ENCODE measurements at places on chromosomes 6 and 20.

- DNase-seq: no peak
Observed at GRCh38 chr6:111411978-111412566, 70.9 kb downstream of the REV3L start.

- DNase-seq: no peak
Observed at GRCh38 chr6:41200901-41201763, at the start of gene TREML2. TSS of gene TREML2 (minus strand) at chr6:41201149. CDS start at chr6:41201008, 141 bp downstream.

GRCh38 chr6:159953091-159953601, 15.7 kb upstream of the IGF2R start:
- no peak for DNase-seq

DNA sequence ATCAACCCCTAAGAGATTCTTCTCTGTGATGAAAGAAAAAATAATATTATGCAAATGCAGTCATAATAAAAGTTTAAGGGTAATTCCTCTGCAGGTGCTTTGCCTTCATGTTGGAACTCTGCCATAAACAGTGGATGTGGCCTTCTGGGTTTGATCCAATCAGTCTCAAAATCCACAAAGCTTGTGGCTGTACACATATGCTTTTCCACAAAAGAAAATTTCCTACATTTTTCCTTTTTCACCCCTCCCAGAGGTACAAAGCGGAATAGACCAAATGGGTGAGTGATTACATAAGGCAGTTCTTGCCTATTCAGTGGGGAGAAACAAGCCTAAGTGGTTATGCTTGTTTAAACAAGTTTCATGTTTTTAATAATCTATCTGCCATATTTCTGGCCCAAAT, 16.7 kb downstream of the CALHM5 start:
- DNase-seq: no peak

GRCh38 chr6:40263970-40264369, 323.2 kb downstream of the LRFN2 start:
- no peak for DNase-seq

GRCh38 chr6:40280231-40280630, 306.9 kb downstream of the LRFN2 start:
- no peak for DNase-seq

- no peak for DNase-seq
Observed at GRCh38 chr6:159815410-159815809, 15.3 kb downstream of the PNLDC1 start.

DNA sequence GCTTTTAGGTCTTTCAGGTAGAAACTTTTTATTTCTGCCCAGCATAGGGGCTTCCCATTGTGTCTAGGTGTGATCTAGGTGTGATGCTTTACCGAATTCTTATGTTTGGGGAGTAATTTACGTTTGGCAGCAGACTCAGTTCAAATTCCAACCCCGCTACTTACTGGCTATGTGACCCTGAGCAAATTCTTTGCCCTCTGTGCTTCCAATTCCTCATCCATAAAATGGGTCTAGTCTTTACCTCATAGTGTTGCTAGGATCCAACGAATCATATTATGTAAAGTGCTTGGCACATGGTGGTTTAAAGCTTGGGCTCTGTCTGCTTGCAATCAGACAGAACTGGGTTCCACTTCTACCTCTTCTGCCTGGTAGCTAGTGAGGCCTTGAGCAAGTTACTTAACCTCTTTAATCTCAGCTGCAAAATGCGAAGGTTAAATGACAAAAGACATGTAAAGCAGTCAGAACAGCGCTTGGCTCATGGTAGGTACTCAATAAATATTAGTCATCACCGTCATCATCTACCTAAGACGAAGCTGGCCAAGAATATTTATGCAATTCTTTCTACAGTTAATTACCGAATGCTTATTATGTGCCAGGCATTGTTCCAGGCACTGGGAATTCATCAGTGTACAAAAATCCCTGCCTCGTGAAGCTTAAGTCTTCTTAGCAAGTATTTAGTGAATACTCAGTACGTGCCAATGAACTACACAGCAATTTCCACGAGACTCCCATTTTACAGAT, 1.0 kb downstream of the NSFL1C start:
- DNase-seq: no peak

DNA sequence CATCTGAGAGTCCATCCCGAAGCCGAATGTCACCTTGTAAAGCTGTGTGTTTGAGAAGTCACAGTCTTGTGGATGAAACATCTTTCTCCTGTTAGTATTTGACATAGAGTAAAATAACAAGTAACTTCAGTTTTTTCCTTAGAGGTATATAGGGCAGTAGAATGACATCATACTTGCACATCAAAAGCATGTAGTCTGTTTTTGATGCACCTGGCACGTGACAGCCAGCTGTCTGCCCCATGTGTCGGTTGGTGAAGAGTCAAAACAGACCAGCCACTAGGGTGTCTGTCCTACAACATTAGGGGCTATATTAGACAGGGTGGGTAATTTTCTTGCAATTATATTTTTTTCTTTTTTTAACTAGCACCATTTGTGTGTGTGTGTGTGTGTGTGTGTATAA, 70.2 kb downstream of the SNX9 start:
- no peak for DNase-seq

DNA sequence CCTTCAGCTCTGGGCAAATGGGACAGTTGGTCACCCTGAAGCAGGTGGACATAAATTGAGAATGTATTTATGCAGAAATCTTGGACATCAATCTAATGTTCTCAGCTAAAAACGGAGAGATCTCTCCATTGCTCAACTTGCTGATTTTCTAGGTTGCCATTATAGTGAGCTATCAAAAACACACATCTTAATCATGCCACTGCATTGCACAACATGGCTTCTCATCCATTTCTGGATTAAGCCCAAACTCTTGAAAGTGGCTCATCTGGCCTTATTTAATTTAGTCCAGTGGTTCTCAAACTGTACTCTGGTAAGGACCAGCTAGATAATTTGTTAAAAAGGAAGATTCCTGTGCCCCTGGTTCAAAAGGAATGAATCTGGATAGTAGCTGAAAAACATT, 324.9 kb upstream of the CITED2 start:
- no peak for DNase-seq

GRCh38 chr6:79719248-79719960, 88.3 kb downstream of the SH3BGRL2 start:
- DNase-seq: no peak

- no peak for DNase-seq
Observed at GRCh38 chr20:23920408-23921325, 41.1 kb upstream of the CST5 start.

DNA sequence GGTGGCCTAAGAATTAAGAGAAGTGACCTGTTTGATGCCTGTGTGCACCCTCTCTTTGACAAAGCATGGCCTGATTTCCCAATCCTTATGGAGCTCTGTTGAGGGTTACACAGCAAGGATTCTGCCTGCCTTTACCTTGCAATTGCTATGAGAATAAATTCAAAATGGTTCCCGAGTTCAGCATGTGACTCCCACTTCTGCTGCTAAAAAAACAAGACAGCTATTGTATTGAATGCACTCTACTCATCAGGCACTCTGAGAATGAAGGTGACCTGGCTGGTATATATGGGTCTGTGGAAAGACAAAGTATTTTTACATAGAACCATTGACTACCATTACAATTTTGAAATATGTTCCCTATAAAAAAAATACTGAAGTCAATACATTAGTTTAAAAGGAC, 190.3 kb downstream of the ATXN1 start:
- DNase-seq: no peak

DNA sequence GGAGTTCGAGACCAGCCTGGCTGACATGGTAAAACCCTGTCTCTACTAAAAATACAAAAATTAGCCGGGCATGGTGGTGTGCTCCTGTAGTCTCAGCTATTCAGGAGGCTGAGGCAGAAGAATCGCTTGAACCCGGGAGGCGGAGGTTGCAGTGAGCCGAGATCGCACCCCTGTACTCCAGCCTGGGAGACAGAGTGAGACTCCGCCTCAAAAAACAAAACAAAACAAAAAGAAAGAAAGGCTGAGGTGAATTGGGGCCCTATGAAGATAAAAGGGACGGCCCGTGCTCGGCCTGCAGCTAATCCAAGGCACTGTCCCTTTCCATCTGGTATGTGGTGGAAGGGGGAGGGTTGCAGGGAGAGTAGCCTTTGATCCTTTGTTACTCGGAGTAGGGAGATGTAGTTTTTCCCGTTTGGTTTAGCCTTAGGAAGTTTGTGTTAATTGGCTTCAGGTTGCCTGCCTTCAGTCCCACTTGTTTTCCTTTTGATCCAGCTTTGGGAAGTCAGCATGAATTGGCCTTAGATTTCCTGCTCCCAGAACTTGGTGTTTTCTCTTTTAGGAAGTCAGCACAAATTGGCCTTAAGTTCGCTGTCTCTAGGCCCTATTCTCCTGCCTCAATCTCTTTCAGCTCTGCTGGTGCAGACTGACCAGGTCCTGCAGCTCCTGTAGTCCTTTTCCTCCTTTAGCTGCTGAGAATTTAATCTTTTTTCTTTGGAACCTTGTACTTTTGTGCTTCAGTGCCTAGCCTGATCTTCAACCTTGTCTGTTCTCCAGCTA, 36.1 kb upstream of the PAQR8 start:
- DNase-seq: no peak

GRCh38 chr20:10242166-10242565, 23.5 kb downstream of the SNAP25 start:
- no peak for DNase-seq

- no peak for DNase-seq
Observed at GRCh38 chr6:16420337-16420714, 181.9 kb downstream of the GMPR start.

DNA sequence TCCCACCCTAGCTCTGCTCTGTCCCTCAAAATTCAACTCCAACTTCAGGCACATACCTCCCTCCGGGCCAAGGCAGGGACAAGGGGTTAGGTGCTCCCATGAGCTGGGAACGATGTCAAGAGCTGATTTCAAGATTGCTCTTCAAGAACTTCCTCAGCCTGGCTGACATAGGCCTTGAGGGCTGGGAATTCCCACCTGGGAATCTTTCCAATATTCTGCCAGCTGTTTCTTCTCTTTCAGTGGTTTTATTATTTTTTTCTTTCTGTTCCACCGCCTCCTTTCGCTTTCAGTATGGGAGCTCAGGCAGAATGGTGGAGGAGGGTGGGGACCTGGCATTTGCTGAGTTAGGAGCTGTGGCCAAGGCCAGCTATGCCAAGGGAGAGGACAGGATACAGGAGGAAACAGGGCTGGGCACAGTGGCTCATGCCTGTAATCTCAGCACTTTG, 33.7 kb downstream of the SRSF3 start:
- no peak for DNase-seq

GRCh38 chr6:153129873-153130514, 1.1 kb downstream of the RGS17 start:
- no peak for DNase-seq

GRCh38 chr6:146281651-146282362, 252.9 kb downstream of the GRM1 start:
- no peak for DNase-seq

- DNase-seq: no peak
Observed at GRCh38 chr6:135274561-135275293, 93.6 kb downstream of the MYB start.

DNA sequence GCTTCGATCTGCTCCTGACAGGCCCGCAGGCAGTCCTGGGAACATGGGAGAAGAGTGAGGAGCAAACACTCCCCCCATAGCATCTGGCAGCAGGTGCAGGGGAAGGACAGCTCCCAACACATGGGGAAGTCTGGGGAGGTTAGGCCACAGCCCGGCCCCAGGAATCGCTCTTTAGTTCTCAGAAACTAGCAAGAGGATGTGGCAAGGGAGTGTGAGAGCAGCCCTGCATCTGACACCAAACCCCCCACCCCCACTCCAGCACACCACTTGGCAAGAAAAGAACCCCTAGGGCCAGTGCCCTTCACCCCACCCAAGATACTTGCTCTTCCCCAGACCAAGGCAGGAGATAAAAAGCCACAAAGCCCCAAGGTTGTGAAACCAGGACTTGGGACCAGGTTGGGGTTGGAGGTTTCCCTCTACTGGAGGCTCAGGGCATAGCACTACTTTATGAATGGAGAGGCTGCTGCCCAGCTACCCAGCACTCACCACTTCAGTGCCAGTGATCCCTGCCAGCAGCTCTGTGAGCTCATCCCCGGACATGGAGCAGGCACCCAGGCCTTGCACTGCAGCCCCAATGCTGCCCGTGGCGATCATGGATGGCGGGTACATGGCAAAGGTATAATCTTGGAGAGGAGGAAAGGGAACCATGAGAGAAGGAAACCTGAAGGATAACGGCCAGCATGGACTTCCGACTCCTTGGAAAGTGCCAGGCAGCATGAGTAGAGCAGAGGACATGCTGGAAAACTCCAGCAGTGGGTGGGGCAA, 5.4 kb downstream of the CCND3 start:
- DNase-seq: no peak

DNA sequence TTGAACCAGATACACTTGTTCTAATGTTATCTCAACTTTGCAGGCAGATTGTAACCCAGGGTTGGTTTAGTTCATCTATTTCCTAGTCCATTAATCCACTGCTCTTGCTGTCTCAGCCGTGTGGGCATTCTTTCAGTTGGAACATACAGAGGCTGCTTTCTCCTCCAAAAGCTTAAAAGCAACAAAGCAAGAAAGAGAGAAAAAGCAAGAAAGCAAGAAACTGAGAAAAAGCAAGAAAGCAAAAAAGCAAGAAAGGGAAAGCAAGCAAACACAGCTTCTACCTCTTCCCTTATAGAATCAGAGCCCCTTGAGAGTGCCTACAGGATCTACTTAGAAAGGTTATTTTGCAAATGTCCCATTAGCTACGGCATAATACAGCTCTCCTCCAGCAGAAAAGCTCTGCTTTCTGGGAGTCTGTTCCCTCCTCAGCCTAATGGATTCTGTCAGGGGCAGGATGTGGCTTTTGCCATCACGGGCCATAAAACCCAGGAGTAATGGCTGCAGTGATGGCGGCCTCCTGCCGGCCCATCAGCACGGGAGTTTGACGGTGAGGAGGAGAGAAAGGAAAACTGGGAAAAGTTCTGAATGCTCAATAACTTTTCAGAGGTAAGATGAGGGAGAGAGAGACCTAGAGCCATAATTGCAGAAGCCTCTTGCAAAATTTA, 156.8 kb upstream of the JARID2 start:
- DNase-seq: no peak

DNA sequence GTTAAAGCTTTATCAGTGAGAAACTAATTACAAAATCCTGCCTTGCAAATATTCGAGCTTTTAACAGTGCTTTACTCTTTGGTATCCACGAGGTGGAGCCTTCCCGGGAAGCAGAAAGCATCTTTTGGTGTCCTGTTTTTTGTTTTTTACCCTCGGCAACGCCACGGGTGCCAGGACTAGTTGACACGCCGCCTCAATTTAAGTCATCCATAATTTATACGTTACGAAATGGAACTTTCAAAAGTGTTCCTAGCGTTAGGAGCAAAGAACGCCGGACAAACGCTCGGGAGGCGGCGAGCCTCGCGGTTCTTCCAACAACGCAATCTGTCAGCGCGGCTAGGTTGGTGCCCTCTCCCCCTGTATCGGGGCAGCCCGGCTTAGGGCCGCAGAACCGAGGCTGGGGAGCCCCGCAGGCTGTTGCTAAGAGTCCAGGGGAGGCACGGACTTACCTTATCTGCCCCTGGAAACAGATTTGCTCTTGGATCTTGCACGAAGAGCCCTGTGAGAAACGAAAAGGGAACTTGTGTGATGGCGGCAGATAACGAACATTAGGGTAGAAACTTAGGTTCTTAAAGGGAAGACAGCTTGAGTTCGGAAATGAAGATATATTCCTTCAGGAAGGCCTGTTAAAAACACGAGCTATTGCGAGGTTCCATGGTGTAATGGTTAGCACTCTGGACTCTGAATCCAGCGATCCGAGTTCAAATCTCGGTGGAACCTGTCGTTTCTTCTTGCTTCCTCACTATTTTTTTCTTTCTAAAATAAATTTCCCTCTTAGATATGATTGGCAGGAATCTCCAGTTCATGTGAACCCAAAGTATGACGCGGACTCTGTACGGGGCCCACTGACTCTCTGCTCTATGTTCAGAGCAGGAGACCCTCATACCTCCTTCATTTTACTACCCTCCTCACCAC, 46.2 kb upstream of the ZNF184 start:
- DNase-seq: peak; percentile 31

GRCh38 chr6:20197251-20197650, 15.0 kb downstream of the MBOAT1 start:
- DNase-seq: no peak

GRCh38 chr6:128857806-128858205, 25.1 kb upstream of the LAMA2 start:
- DNase-seq: no peak

Measured in stimulated activated CD4-positive, alpha-beta T cell treated with anti-CD3 and anti-CD28 coated beads, Interleukin-15, amount 100 ng/mL, for 1 hour (primary cell).